ENCODE measurements at places on chromosomes 7 and 10. TPM values are rescaled to one million over a fixed set of nuclear protein-coding genes. Genes with fewer than 3 reads are reported as not detected.
A peak's percentile ranks its signal among the peaks of the same experiment; 100 is the strongest.

The CPVL gene
- 6.2 TPM for total RNA-seq

The PNLIPRP1 gene
- total RNA-seq: not detected

DNA sequence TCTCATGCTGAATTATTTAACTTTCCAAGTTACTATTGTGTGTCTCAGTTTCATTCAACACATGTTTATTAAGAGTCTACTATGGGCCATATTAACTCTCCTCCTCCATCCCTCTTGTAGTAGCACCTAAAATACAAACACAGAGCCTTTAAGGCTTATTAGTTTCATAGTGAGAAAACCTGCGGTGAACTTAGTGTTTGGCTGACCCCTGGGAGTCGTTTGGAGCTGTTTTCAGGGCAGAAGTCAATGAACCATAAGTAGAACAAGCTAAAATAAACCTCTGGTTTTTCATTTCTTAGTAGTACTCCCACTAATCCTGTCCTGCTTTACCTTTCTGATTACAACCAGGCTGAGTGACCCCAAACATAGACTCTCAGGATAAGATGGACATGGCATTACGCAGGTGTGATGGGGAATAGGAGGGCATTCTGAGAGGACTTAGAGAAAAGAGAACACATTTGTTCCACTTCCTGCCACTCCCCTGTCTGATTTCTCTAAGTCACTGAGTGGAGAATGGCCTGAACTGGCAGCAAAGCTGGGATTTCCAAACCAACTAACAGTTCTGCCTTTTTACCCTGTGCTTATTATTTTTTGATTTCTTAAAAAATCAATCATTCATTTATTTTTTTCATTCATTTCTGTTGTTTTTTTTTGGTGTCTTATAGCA is 74.5 kb downstream of the LRMDA start:
- no peak for DNase-seq

DNA sequence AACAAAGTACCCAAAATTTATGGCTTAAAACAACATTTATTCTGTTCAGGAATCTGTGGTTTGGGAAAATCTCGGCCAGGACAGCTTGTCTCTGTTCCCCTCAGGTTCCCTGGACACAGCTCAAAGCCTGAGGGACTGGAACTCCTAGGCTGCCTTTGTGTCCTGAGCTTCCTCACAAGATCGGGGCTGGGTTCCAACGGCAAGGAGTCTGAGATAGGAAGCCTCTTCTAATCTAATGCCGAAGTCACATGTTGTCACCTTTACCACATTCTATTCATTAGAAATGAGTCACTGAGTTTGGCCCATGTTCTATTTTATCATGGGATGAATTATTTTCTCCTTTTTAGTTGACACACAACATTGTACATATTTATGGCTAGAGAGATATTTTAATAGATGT is 80.5 kb downstream of the ANKRD26 start:
- DNase-seq: no peak

The RTKN2 gene
- total RNA-seq: 0.12 TPM

- DNase-seq: no peak
These were observed 40.9 kb upstream of the FRMD4A start for GRCh38 chr10:14371581-14371980.

DNA sequence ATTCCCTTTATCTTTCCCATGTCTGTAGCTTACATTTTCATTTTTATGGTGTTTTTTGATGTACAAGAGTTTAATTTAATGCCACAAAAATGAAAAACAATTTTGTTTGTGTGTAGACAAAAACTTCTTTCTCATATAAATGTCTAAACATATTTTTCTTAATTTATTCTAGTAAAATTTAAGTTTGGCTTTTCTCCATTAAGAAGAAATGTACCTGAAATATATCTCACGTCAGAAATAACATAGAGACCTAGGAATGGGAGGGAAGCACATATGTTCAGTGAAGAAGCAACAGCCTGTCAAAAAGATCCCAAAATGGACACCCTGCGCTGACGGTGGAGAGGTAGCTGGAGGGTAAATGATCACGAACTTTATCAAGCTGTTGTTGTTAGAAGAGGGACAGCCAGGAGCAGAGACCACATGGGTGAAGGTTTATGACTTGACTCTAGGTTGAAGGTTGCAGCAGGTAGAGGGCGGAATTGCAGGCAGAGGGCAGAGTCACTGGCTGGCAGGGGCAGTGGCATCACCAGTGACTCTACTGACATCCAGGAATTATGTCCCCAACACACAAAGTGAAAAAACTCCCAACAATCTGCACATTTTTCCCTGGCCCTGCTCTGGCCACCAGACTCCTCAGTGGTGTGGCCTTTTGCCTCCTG is 225.9 kb upstream of the PRSS58 start:
- no peak for DNase-seq

The ZNF727 gene
- not detected for total RNA-seq

The NUDT1 gene
- total RNA-seq: 2.6 TPM

DNA sequence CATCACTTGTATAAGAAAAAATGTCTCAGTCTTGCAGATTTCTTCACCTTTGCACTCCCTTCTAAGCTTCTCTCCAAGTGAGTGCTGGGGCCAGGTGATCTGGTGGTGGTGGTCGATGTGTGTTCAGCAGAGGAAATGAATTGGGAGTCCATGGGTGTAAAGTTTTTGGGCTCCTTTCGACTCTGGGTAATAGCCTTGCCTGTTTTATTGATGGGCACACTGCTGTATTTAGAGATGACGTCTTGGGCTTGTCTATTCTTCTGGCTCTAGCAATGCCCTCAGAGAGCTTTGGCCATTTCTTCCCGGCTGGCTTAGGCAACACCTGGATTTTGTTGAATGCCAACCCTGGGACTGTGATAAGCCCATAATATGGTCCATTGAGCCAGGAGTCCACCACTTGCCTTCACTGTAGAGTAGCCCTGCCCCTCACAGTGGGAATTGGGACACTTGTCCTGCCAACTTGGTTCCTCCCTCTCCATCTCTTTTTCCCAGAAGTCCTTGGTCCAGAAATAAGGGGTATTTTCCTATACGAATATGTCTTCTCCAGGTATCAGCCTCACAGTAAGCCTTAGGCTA is 11.7 kb downstream of the PNLIP start:
- DNase-seq: no peak

DNA sequence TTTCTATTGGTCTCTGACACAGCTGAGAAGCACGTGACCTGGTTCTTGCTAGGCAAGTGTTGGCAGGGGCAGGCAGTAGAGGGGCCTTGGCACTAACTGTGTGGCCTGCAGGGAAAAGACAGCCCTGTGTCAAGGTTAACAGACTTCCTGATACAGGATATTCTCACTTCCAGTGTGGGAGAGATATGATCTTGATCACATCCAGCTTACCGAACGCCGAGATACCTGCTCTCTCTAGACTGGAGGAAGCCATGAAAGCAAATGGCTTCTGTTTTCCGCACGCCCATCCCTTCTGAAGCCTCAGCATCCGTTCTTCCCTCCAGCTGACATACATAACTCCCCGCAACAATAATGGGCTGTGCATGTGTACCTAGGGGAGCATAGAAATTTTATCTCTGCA is 79.4 kb downstream of the VSTM4 start:
- DNase-seq: no peak

The TMEM176B gene
- total RNA-seq: 725 TPM

The TSPAN12 gene
- total RNA-seq: 12.2 TPM

The GJD4 gene
- not detected for total RNA-seq

The RNF32 gene
- total RNA-seq: 0.66 TPM

DNA sequence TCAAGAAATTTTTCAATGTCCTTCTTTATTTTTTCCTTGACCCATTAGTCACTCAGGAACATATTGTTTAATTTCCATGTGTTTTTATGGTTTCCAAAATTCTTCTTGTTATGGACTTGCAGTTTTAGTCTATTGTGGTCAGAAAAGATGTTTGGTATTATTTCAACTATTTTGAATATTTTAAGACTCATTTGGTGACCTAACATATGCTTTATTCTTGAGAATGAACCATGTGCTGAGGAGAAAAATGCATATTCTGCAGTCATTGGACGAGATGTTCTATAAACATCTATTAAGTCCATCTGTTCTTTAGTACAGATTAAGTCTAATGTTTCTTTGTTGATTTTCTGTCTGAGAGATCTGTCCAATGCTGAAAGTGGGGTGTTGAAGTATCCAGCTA is 42.3 kb upstream of the MDFIC start:
- DNase-seq: no peak

GRCh38 chr7:107387573-107388219 is 82.2 kb upstream of the GPR22 start:
- no peak for DNase-seq

DNA sequence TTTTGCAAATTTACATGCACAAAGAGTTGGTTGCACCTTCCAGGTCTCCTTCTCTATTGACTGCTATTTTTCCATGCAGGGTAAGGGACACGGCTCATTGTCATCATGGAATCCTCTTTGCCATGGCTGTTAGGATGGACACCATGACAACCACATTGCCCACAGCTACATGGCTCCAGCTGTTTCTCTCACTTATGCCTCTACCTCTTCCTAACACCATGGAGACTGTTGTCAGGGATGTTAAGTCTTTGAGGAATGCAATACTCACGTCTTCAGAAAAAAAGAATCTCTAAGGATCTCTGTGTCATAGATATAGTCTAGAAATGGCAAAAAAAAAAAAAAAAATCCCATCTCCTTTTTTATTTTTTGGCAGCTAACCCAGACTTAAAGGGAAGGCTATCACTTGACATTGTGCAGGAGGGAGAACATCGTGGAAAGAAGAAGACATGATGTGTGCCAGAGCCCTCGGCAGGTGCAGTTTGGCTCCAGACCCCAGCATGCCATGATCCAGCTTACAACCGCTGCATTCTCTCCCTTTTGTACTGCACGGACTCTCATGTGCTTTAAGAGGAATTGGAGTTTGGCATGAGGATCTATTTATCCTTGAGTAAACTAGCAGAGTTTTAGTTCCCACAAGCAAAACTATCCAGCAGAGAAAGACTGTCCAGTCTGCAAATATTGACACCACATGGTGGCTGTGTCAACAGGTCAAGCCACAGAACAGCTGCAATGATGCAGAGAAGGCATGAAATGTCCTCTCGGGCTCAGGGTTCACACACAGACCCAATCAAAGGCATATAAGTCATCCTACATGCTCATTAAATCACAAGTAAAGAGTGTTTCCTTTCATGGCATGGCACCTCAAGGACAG is 70.8 kb downstream of the FRMD4A start:
- DNase-seq: peak; percentile 66

DNA sequence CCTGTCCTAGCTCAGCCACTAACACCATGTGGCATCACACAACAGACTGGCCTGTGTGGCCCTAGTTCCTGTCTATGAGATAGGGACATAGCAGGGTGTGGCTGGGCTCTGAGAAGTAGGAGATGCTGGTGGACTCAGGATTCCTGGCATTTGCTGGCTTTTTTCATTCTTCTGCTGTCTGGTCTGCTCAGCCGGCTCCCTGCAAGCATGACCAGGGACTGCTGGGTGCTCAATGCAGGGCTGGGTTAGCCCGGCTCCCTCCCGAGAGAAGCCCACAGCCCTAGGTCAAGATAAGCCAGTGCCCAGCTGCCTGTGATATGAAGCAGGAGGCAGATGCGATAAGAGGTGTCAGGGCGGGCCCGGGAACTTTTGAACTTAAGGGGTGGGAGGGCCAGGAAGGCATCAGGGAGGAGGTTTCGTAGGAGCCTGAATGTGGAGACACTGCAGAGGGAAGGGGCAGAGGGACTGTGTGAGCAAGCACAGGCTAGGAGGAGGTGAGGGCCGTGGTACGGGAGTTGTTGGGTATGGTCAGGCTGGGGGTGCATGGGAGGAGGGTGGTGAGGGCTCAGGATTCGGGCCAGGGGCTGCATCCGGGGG is 3.5 kb downstream of the AQP1 start:
- DNase-seq: no peak

The CCDC172 gene
- not detected for total RNA-seq

The NEUROD6 gene
- not detected for total RNA-seq

DNA sequence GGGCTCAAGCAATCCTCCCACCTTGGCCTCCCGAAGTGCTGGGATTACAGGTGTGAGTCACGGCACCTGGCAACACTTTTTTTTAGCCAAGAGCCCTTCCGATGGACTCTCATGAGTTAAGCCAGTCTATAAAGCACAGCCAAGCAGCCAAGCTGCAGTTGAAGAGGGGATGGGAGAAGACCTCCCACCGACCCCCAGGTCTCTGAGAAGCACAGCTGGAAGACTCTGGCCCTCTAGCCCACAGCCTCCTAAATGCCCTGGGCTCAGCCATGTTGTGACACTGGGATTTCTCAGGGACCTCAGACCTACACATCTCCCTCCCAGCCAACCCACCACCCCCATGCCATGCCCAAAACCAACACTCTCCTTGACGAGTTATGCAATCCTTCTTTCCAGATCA is 31.1 kb downstream of the CALML3 start:
- no peak for DNase-seq

The GPR37 gene
- total RNA-seq: 15.1 TPM

GRCh38 chr10:44385026-44385695 is at the start of gene CXCL12:
CXCL12 (minus strand) TSS chr10:44385097; CDS start chr10:44385005, 92 bp downstream.
- peak; percentile 44 for DNase-seq

The SLC13A4 gene
- total RNA-seq: 0.09 TPM
